Activated naive CD4-positive, alpha-beta T cell treated with anti-CD3 and anti-CD28 coated beads, Interleukin-2, amount 50 U/mL, for 72 hours (primary cell): ENCODE measurements at places on chromosomes 4 and X. TPM values are rescaled to one million over a fixed set of nuclear protein-coding genes. Genes with fewer than 3 reads are reported as not detected.

APLN gene
- not detected for total RNA-seq

MAGEC2 gene
- not detected for total RNA-seq

BBS12 gene
- total RNA-seq, result 0.96 TPM

KLF3 gene
- total RNA-seq, result 6.9 TPM

HELQ gene
- total RNA-seq, result 12.2 TPM

MAGEA10 gene
- total RNA-seq, result not detected

BEND4 gene
- 0.82 TPM for total RNA-seq

ANOS1 gene
- not detected for total RNA-seq

RBPJ gene
- 175 TPM for total RNA-seq

DNA sequence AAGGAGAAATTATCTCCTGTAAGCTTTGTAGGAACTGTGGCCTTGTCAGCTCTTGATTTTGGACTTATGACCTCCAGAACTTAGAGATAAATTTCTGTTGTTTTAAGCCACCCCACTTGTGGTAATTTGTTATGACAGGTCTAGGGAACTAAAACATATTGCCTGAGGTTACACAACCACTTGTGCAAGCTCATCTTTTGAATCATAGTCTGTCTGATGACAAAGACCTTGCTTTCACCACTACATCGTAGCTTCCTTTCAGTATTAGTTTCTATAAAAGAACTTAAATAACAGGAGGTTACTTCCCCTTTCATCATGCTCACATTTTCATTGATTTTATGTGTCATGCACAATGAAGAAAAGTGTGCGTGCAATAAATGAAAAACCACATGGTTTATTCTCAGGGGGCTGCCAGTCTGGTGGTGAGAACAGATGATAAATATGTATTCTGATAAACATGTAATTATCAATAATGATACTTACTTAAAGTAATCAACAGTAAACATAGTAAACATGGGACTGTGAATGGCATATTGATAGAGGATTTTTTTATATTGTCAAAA is 690.0 kb upstream of the HS3ST1 start:
- no peak for DNase-seq

DNA sequence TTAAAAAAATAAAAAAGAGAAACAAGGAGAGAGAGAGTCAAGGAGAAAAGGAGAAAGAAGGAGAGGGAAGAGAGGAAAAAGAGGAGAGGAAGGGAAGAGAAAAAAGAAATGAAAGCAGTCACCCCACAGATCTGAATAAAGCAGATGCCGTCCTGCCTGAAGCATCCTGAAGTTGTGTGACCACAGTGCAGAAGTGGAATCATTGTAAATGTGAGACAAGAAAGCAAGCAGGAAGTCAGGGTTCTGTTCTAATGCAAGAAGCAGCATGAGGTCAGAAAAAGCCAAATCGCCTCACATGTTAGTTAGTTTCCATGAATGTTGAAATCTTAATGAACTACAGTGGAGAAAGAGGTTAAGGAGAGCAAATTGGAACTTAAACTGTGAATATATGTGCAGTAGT is 692.5 kb downstream of the CENPC start:
- no peak for DNase-seq

DNA sequence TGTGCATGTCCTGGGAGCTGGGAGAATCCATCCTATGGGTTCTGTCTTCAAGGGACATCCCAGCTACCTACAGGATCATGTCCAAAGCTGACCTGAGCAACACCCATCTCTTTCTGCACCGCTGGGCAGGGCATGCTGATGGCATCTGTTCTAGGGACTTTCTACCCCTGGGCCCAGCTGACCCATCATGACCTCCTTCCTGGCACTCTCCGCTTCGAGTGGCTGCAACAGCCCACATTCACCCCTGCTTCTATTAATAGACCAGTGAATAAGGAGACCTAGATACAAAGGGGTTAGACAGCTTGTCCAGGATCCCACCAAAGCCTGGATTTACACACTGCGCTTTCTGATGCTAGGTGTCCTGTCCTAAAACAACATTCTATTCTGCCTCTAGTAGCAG is 44.6 kb upstream of the GPR173 start:
- no peak for DNase-seq

- no peak for DNase-seq
These were observed 65.4 kb downstream of the GPRIN3 start for GRCh38 chr4:89242216-89242615.

DNA sequence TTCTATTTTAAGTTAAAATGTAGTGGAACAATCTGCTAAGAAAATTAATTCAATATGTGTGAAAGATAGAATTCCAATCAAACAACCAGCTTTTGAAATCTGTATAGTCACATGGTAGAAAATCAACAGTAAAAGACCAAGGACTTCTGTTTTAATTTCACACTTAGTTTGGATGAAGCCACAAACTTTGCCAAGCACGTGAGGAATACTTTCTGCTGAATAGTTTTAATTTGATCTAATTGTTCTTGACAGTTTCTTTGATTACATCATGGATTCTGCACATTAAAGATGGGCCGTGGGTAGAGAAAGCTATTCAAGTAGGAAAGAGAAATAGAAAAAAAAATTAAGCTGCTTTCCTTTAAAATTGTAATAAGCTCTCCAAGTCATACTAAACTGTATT is 137.9 kb upstream of the FAM241A start:
- no peak for DNase-seq

DNA sequence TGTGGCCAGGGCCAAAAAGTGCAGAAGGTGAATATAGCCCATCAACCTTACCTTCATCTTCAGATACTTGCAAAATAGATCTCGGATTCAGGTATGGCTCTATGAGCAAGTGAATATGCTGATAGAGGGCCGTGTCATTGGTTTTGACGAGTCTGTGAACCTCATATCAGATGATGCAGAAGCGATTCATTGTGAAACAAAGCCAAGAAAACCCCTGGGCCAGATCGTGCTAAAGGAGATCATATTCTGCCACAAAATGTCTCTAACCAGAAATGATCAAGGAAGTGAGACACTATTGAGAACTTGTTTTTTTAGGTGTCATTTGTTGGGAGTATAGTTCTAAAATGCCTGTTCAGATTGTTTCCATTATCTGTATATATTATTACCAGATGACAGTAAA is 48.3 kb downstream of the PDK3 start:
- peak; percentile 28 for DNase-seq

- no peak for DNase-seq
These were observed 39.7 kb downstream of the SNX25 start for GRCh38 chr4:185249105-185249504.

DNA sequence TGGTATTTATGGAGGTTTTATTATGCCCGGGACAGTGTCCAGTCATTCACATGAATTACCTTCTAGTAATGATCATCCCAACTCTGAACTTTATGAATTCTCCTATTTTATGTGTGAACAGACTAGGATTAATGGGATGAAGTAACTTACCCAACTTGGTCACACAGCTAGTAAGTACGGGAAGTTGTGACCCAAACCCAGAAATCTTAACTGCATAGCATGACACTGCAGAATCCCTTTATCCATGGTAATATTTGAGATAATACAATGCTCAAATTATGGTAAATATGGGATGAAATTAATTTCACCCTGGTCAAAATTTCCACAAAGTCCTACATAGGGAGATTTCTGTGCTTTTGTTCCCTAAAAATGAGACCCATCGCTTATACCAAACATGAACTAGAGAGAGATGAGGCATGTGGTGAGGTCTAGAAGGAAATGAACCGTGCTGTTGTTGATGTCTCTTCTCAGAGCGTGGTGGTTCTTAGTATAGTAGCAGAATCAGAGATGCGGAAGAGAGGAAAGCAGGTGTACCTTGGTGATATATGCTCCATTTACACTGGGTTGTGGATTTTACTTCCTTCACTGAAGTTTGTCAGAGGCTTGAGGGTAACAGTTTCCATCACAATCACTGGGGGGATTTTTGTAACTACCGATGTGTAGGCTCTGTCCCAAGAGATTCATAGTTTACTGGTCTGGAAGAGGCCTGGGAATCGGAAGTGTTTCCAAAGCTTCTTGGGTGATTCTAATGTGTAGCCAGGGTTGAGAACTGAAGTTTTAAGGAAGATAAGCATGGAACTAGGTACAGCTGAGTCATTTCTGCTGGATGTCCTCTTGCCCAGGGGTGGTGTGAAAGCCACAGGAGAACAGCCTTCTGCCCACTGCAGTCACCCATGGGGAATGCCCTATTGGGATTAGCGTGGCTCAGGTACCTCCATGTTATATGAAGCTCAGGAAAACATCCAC is 30.2 kb upstream of the FAM9C start:
- no peak for DNase-seq

GRCh38 chr4:112318239-112319142 is 21.3 kb downstream of the ALPK1 start:
- DNase-seq, result no peak

DNA sequence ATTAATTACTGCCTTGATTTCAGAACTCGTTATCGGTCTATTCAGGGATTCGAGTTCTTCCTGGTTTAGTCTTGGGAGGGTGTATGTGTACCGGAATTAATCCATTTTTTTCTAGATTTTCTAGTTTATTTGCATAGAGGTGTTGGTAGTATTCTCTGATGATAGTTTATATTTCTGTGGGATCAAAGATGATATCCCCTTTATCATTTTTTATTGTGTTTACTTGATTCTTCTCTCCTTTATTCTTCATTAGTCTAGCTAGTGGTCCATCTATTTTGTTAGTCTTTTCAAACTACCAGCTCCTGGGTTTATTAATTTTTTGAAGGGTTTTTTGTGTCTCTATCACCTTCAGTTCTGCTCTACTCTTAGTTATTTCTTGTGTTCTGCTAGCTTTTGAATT is 32.1 kb downstream of the CDX4 start:
- DNase-seq, result no peak

- DNase-seq, result no peak
These were observed 4.8 kb upstream of the FBXL5 start for GRCh38 chr4:15659768-15660570.

GRCh38 chrX:149505671-149506070 is 565 bp upstream of the IDS start:
- no peak for DNase-seq

- DNase-seq, result no peak
These were observed 7.7 kb downstream of the FHL1 start for GRCh38 chrX:136154998-136155397.

GRCh38 chrX:19237901-19238300 is 105.8 kb upstream of the PDHA1 start:
- DNase-seq, result no peak

DNA sequence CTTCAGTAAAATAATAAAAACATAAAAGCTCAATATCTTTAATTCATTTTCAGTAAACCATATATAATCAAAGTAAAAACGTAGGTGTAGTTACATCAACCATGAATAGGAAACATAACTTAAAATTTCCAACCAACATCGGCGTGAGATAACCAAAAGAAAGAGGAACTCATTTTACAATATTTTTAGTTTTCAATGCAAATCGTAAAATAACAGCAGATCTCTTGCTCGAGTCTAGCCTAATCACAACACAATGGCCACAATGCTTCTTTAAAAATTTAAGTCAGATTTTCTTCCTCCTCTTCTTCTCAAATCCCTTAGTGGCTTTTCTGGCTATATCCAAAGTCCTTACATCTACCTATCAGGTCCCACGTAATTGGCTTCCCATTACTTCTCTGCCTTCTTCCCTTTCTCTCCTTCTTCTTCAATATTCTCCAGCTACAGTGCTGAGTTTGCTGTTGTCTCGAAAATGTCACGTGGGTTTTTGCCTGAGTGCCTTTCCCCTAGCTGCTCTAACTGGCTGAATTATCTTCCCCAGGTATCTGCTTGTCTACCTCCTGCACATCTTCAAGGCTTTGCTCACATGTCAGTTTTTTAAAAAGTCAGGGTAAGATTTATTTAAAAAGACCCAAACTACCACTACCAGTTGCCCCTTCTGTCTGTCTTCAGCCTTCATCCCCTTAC is 90.9 kb upstream of the BANK1 start:
- no peak for DNase-seq
